ENCODE measurements at places on chromosomes 13 and 19. TPM values are rescaled to one million over a fixed set of nuclear protein-coding genes. Genes with fewer than 3 reads are reported as not detected.

- no peak for DNase-seq
Observed at GRCh38 chr19:8481201-8481600, 21.2 kb downstream of the PRAM1 start.

The PALM3 gene
- total RNA-seq, result not detected

DNA sequence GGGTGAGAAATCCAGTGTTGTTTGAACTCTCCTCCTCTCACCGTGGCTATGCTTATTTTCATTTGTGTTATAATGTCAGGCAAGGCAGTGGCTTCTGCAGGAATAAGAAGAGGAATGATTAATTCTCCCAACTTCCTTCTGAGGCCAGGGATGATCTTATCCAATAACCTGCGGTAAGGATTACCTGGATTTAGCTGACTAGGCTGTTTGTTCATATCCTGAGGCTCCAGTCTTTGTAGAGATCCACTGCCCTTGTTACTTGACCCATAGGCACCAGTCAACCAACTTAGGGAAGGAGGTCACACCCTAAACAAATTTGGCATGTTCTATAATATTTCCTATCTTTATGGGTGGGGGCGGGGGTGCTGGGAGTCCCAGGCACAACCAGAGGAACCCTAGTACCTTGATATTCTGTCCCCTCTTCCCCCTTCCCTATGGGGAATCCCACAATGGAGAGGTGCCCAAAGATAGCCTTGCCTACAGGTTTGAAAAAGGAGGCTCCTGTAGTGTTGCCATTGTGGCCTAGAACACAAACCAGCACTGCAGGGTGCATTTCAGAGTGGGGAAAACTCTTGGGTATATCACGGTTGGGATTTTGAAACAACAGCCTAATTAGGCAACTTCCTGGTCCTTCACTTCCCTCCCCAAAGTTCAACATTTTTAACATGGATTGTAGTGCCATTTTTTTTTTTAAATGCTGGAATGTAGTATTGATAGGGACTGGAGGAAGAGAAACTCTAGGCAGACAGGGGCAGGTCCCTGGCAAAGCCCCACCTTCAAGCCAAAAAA lies 977.5 kb upstream of the SPRY2 start:
- no peak for DNase-seq

The PLPPR3 gene
- not detected for total RNA-seq

The CYP2A6 gene
- total RNA-seq, result not detected

Data from mammary epithelial cell (primary cell).